ENCODE measurements at places on chromosomes 13 and 19. TPM values are rescaled to one million over a fixed set of nuclear protein-coding genes. Genes with fewer than 3 reads are reported as not detected.

DNA sequence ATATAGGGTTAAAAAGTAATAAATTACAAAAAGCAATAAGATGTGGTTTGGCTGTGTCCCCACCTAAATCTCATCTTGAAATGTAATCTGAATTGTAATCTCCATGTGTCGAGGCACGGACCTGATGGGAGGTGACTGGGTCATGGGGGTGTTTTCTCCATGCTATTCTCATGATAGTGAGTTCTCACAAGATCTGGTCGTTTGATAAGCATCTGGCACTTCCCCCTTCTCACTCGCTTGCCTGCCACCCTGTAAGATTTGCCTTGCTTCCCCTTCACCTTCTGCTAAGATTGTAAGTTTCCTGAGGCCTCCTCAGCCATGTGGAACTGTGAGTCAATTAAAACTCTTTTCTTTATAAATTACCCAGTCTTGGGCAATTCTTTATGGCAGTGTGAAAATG, 577.4 kb downstream of the TBC1D4 start:
- H3K4me1 ChIP-seq: no peaks in the 10 kb centered on the region
- no peaks in the 10 kb centered on the region for H3K27me3 ChIP-seq
- no peak overlapping the region for H3K27ac ChIP-seq
- no peak for DNase-seq
- no peaks in the 10 kb centered on the region for H3K36me3 ChIP-seq
- no peak overlapping the region for H3K4me3 ChIP-seq

DNA sequence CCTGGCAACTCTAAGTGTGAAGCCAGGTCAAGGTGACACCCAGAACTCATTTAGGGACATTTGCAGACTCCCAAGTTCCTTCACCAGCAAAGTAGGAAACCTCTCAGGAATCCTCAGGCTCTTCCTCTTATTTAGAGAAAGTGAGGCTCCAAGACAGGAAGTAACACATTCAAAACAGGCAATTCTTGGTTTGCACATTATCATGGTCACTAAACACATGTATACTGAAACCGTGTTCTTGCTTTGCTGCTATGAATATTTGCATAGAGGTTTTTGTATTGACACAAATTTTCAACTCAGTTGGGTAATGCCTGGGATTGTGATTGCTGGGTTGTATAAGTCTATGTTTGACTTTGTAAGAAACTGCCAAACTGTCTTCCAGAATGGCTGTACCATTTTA, 13.2 kb upstream of the URI1 start:
- peaks cover 7% of the 10 kb centered on the region for H3K27me3 ChIP-seq
- no peaks in the 10 kb centered on the region for H3K36me3 ChIP-seq
- no peak overlapping the region for H3K4me3 ChIP-seq
- no peak overlapping the region for H3K27ac ChIP-seq

- no peak for DNase-seq
- no peaks in the 10 kb centered on the region for H3K27me3 ChIP-seq
- H3K27ac ChIP-seq: no peak overlapping the region
- H3K4me3 ChIP-seq: no peak overlapping the region
Observed at GRCh38 chr19:20607943-20608342, 42.4 kb upstream of the ZNF737 start.

- no peaks in the 10 kb centered on the region for H3K36me3 ChIP-seq
- DNase-seq: no peak
- H3K4me3 ChIP-seq: no peak overlapping the region
- no peaks in the 10 kb centered on the region for H3K27me3 ChIP-seq
- H3K27ac ChIP-seq: no peak overlapping the region
- H3K4me1 ChIP-seq: no peaks in the 10 kb centered on the region
Observed at GRCh38 chr13:95745752-95746151, 68.8 kb downstream of the DNAJC3 start.

- H3K4me3 ChIP-seq: no peak overlapping the region
- no peaks in the 10 kb centered on the region for H3K4me1 ChIP-seq
- no peak for DNase-seq
- no peak overlapping the region for H3K27ac ChIP-seq
- no peaks in the 10 kb centered on the region for H3K36me3 ChIP-seq
- H3K27me3 ChIP-seq: no peaks in the 10 kb centered on the region
Observed at GRCh38 chr19:54928299-54928698, 19.0 kb downstream of the NLRP7 start.

- H3K27ac ChIP-seq: no peak overlapping the region
- no peak overlapping the region for H3K4me3 ChIP-seq
- H3K4me1 ChIP-seq: no peaks in the 10 kb centered on the region
- no peaks in the 10 kb centered on the region for H3K27me3 ChIP-seq
- H3K36me3 ChIP-seq: peaks cover 11% of the 10 kb centered on the region
Observed at GRCh38 chr19:55678121-55678671, 3.2 kb downstream of the EPN1 start.

- no peak for DNase-seq
- peaks cover 6% of the 10 kb centered on the region for H3K36me3 ChIP-seq
- H3K4me1 ChIP-seq: no peaks in the 10 kb centered on the region
- no peak overlapping the region for H3K27ac ChIP-seq
Observed at GRCh38 chr13:41974262-41974900, 13.5 kb upstream of the VWA8 start.

DNA sequence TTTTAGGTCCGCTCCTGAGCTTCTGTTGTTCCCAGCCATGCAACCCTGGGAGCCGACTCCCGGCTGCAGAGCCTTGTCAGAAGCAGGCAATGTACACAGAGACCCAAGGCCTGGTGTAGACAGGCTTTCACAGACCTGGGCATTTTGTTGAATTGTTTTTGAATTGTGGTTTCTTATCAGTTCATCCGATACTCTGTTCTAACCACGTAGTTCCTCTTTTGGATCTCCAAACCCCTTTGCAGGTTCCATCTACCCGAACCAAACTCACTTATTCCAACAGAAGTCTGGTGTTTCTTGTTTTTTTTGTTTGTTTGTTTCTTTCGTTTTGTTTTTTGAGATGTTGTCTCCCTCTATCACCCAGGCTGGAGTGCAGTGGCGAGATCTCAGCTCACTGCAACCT, 6.3 kb upstream of the NLRP2 start:
- no peaks in the 10 kb centered on the region for H3K36me3 ChIP-seq
- no peaks in the 10 kb centered on the region for H3K4me1 ChIP-seq
- DNase-seq: no peak
- H3K4me3 ChIP-seq: no peak overlapping the region
- no peaks in the 10 kb centered on the region for H3K27me3 ChIP-seq
- H3K27ac ChIP-seq: no peak overlapping the region

DNA sequence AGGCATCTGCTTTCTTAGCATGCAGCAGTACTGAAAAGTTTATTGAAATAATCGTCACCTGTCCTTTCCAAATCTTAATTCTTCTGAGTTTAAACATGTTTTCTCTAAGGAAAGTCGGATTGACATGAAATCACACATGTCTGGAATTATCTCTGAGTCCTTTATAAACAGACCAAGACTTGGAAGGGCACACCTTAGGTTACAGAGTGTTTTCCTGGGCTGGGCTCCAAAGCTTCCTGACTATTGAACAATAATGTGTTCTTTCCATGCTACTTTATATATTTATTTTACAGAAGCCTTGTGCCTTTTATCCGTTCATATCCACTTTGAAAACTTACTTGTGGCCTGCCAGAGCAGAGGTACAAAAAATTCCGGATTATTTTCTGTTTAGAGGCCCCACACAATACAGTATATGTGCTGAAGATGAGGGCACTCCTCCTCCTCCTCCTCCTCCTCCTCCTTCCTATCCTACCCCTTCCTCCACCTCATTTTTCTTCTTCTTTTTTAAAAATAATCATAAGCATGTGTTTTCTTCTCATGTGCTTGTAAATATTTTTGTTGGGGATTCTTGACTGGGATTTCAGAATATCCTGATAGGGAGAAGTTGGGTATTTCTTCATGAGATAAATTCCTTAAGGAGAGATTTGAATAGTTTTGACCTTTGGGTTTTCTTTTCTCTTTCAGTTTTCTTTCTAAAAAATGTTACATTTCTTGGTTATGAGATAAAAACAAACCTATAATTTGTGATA, 52.3 kb downstream of the LRCH1 start:
- H3K4me1 ChIP-seq: peaks cover 13% of the 10 kb centered on the region
- no peaks in the 10 kb centered on the region for H3K27me3 ChIP-seq
- no peak for DNase-seq
- peak overlapping the region; percentile 76 for H3K27ac ChIP-seq

- H3K27ac ChIP-seq: no peak overlapping the region
- H3K4me3 ChIP-seq: no peak overlapping the region
- no peak for DNase-seq
- no peaks in the 10 kb centered on the region for H3K27me3 ChIP-seq
- no peaks in the 10 kb centered on the region for H3K4me1 ChIP-seq
- H3K36me3 ChIP-seq: no peaks in the 10 kb centered on the region
Observed at GRCh38 chr13:23715092-23715761, 145.0 kb downstream of the TNFRSF19 start.

DNA sequence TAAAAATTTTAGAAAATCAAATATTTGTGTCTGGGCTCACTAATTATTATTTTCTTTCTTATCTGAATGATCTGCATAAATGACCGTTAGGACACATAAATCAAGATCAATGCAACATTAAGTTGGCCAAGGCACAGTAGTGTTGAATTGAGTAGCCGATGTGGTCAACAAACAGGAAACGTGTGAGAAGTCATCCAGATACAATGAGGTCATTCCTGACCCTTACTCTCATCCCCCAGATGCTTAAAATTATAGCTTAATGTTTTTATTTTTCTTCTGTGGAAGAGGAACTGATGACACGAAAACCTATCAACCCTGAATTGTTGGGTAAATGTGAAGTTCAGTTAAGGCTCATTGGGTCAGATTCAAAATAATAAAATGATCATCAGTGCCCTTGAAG, 222.9 kb downstream of the RFC3 start:
- DNase-seq: no peak
- H3K27me3 ChIP-seq: no peaks in the 10 kb centered on the region
- H3K36me3 ChIP-seq: no peaks in the 10 kb centered on the region
- no peak overlapping the region for H3K4me3 ChIP-seq
- H3K4me1 ChIP-seq: no peaks in the 10 kb centered on the region

- DNase-seq: no peak
- no peaks in the 10 kb centered on the region for H3K4me1 ChIP-seq
- no peaks in the 10 kb centered on the region for H3K36me3 ChIP-seq
- H3K27me3 ChIP-seq: peaks cover 10% of the 10 kb centered on the region
- H3K27ac ChIP-seq: no peak overlapping the region
Observed at GRCh38 chr13:53197424-53197823, 168.8 kb downstream of the OLFM4 start.

DNA sequence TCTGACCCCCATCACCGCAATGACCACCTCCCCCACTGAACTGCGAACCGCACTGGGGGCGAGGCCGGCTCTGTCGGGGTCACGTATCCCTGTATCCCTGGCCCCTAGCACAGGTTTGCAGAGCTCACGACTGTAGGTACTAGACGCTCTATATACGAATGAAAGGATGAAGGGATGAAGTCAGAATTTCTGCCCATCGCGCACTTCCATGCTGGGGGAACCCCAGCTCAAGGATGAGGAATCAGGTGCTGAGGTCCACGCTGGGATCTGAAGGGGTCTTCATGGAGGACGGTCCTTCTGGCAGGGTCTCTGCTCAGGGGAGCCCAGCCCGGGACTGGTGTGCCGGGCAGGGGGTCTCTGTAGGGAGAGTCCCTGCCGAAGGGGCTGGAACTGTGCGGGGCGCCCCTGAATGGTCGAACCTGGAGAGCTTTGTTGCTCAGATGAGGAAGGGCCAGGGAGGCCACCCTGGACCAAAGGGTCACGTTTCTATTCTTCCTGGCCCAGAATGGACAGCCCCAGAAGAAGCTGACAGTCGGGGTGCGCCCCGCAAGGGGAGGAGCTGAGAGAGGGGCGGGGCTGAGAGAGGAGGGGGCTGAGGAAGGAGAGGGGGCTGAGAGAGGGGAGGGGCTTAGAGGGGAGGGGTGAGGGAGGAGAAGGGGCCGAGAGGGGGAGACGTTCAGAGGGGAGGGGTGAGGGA, 37.9 kb upstream of the SEMA6B start:
- H3K4me1 ChIP-seq: no peaks in the 10 kb centered on the region
- peak overlapping the region; percentile 51 for H3K4me3 ChIP-seq
- no peak for DNase-seq
- no peaks in the 10 kb centered on the region for H3K36me3 ChIP-seq
- peaks cover 3% of the 10 kb centered on the region for H3K27me3 ChIP-seq

DNA sequence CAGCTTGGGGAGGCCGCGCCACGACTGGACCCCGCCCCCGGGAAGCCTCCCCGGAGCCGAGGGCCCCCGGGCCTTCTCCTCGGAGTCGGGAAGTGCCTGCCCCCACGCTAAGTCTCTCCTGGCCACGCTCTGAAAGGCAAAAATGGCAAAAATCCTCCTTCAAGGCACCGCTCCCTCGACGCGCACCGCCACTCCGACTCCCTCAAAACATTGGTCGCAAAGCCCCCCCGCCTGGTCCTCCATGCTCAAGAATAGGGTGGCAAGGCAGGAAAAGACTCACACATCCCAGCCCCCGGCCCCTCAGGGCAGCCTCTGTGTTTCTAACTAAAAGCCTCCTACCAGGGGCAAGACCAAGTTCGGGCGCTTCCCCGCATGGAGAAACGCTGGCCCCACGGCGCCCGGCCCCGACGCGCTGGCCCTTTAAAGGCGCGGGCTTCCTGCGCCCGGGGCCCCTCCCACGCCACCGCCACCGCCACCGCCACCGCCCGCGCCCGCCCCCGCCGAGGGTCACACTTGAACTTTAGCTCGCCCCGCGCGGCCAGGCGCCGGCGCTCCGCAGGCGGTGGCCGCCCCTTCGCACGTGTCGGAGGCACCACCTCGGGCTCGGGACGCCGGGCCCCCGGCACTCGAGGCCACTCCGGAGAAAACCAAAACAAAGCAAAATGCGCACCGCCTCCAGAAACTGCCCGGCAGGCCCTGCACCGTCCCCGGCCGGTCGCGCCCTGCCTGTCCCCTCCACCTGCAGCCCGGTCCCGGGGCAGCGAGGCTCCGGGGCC, 1.9 kb downstream of the FOXO1 start:
- no peaks in the 10 kb centered on the region for H3K4me1 ChIP-seq
- DNase-seq: peak; percentile 55
- no peaks in the 10 kb centered on the region for H3K27me3 ChIP-seq
- H3K27ac ChIP-seq: peak overlapping the region; percentile 98
- H3K36me3 ChIP-seq: no peaks in the 10 kb centered on the region

GRCh38 chr13:80871481-80871880, 530.6 kb upstream of the SPRY2 start:
- no peak for DNase-seq
- H3K27ac ChIP-seq: no peak overlapping the region
- H3K36me3 ChIP-seq: no peaks in the 10 kb centered on the region
- no peaks in the 10 kb centered on the region for H3K4me1 ChIP-seq
- no peaks in the 10 kb centered on the region for H3K27me3 ChIP-seq

NANOS3 gene
- not detected for total RNA-seq

AP1M2 gene
- total RNA-seq: 49.9 TPM

CCDC70 gene
- not detected for total RNA-seq

COX6B1 gene
- 391 TPM for total RNA-seq

KLK1 gene
- not detected for total RNA-seq

CCNE1 gene
- 2.1 TPM for total RNA-seq

HSD11B1L gene
- 11.1 TPM for total RNA-seq

Data from breast epithelium (tissue), 4 donors.